ENCODE measurements at places on chromosomes 3 and 15.

GRCh38 chr3:102484363-102484762 lies 49.5 kb downstream of the ZPLD1 start:
- no peak for DNase-seq

DNA sequence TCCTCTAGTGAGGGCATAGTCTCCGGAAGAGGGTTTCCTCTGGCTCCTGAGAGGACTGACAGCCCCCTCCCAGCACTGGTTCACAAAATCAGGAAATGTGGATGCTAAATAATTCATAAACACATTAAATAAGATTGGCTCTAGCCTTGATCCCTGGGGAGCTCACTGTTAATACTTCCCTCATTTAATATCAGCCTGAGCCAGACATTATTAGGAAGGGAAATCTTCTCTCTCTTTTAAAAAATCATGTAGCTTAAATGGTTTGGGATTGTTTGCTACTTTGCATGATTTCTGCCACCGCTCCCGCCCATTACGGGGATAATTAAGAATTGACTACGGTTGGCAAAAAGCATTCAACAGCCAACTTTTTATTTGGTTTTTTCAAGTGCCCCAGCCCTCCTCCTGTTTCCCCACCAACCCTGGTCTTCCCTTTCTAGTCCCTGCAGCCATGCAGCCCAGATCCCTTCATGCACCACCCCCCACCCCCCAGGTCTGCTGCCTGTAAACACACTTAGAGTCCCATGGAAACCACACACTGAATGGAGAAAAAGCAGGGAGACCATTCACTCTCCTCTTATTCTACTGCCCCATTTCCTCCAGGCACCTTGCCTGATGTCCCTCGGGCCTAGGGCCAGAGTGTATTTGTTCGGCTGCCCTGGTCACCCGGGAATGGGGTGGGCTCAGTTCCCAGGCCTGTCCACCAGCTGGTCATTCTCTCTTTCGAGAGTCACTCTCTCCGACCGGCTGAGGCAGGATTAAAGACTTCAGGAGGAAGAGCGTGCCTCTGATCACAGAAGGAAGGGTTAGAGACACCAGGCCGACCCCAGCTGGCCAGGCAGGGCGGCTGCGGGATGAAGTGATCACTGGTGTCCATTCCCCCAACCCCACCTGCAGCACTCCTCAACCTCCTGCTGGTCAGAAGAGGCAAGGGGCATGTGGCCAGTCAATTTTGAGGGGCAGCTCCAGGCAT lies 45.1 kb downstream of the SEMA5B start:
- DNase-seq: no peak

DNA sequence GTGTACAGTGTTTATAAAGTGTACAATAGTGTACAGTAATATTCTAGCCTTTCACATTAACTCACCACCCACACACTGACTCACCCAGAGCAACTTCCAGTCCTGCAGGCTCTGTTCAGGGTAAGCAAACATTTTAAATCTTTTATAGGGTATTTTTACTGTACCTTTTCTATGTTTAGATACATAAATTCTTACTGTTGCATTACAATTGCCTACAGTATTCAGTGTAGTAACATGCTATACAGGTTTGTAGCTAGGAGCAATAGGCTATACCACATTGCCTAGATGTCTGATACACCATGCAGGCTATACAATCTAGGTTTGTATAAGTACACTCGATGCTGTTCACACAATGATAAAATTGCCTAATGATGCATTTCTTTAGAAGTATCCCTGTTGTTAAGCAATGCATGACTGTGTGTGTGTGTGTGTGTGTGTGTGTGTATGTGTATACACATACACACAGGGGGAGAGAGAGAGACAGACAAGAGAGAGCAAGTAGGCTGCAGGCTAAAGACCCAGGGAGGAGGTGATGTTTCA lies 72.5 kb upstream of the PRR23C start:
- no peak for DNase-seq

DNA sequence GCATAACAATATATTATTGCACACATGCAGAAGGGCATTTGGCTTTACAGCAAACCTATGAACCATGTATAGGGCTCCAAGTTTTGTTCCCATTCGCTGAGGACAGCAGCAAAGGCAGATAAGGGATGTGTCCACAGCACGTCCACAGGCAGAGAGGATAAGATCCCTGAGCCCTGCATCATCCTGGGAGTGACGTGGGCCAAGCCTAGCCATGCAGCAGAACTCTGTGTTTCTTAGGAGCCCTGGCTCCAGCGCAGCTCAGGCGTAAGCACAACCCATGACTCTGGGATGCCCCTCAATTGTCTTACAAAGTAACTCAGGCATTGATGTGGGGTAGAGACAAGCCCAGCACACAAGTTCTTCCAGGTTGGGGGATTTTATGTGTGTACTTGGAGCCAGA lies 194.3 kb upstream of the CTDSPL start:
- DNase-seq: no peak

GRCh38 chr3:23764407-23764806 lies 41.3 kb upstream of the UBE2E1 start:
- no peak for DNase-seq

DNA sequence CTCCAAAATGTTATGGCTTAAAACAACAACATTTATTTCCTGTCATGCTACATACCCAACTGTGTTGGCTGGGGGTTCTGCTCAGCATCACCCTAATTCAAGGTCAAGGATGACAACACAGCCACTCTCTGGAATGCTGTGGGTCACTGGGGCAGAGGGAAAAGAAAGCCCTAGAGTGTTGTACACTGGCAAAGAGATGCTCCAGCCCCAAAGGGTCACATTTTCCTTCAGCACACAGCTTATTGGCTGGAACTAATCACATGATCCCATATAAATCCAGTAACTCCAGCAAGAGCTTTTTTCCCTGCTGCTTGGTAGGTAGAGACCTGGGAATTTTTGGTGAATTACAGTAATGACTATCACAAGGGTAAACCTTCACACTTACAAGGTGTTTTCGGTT lies 1041.4 kb downstream of the NTRK3 start:
- no peak for DNase-seq

- DNase-seq: no peak
These were observed 80.4 kb downstream of the IQSEC1 start for GRCh38 chr3:12992629-12993516.

GRCh38 chr3:126447456-126448106 lies 28.1 kb downstream of the ZXDC start:
- DNase-seq: no peak

- DNase-seq: no peak
These were observed 8.5 kb upstream of the FGD5 start for GRCh38 chr3:14810070-14810791.

DNA sequence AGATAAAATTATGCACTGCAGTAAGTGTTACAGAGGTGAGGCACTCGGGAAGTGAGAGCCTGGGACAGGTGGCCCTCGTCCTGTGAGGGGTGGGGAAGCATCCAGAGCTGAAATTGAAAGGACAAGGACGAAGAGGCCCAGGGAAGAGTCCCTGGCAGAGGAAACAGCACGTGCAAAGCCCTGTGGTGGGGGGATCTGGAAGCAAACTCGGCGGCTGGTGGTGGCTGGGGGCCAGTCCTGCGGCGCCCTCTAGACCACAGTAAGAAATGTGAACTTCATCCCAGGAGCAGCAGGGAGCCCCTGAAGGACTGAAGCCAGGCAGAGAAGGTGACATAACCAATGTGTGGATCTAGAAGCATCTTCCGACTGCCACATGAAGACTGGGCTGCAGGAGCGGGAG lies 42.8 kb downstream of the GRIP2 start:
- no peak for DNase-seq

DNA sequence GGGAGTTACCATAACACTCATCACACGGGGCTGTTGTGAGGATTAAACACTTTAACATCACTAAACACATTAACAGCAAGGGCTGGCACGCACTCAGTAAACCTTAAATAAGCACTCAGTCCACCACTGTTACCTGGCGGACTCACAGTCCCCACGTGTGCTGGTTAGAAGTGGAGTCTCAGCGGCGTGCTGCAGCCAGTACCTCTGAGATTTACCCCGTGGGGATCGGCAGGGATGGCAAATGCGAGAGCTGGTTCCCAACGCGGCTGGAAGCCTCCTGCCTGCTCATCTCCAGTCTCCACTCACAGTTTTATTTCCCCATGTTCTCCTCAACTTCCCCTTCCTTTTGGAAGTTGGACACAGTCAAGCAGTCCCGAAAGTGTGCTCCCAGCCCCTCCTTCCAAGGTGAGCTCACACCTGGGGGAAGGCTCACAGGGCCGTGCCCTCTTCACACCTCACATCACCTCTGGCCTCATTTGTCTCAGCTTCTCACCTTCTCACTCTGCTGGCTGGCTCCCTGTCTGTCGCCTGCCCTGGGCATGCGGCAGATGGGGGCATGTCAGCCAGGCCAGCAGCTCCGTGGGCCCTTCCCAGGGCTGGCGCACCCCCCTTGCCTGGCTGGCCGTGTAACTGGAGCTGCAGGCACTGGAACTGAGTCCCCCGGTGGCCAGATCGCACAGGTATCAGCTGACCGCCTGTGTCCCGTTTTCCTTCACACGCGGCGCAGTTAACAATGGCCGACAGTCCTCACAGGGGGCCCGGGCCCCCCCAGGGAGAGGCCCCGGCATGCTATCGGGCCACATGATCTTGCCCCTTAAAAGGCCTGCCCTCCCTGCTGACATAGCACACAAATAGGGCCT lies 87.1 kb downstream of the WNT7A start:
- DNase-seq: no peak

- DNase-seq: no peak
These were observed 4.1 kb downstream of the GORASP1 start for GRCh38 chr3:39103324-39103693.

GRCh38 chr3:112354642-112355306 lies 21.8 kb downstream of the CD200 start:
- DNase-seq: no peak

- no peak for DNase-seq
These were observed 735 bp upstream of the CX3CR1 start for GRCh38 chr3:39280571-39280970.

DNA sequence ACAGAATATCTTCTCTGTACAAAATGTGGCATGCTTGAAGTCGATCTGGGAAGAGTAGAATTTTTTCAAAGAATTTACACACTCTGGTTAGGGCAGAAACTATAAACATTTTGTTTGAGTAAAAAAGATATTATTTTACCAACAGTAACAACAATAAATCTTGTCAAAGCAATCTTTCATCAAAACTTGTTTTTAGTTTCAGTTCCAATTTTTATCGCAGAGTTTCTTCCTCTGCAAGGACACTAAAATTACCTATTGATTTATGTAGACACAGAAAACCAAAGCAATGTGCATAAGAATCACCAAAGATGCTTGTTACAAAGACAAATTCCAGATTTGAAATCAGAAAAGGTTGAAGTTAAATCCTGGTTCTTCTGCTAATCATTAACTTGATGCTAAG lies 61.9 kb downstream of the CGGBP1 start:
- no peak for DNase-seq

All from T follicular helper cell (primary cell).